Type B pancreatic cell (in vitro differentiated cells): ENCODE measurements at places on chromosomes 3 and 15.

DNA sequence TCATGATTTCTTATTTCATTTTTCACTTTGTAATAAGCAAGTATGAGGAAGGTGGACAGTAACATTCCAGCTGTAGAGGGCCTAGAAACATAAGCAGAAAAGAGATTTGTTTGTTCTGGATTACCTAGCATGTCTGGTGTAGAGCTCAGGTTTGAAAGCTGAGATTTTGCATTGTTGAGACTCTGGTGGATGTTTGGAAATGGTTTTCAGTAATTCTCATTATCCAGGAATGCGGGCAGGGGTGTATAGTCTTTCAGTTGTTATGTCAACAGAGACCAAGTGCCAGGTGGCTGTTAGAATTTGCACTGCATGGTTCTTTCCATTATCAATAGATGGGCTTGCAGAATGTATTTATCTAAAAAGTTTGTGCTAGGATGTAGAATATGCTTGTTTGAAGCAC is 10.9 kb downstream of the GPD1L start:
- DNase-seq = no peak

- DNase-seq = no peak
These were observed 32.9 kb upstream of the LYZL4 start for GRCh38 chr3:42443292-42443691.

DNA sequence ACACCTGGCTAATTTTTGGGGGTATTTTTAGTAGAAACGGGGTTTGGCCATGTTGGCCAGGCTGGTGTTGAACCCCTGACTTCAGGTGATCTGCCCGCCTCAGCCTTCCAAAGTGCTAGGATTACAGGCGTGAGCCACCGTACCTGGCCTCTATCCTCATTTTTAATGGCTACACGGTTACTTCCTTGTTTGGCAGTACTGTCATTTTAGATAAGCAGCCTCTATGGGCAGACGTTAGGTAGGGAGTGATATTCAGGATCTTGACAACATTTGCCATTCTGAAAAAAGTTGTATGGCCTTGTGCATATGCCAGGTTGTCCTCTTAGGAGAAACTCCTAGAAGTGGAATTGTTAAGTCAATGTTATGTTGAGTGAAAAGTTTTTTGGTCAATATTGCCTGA is 141.7 kb downstream of the ITPR1 start:
- no peak for DNase-seq

DNA sequence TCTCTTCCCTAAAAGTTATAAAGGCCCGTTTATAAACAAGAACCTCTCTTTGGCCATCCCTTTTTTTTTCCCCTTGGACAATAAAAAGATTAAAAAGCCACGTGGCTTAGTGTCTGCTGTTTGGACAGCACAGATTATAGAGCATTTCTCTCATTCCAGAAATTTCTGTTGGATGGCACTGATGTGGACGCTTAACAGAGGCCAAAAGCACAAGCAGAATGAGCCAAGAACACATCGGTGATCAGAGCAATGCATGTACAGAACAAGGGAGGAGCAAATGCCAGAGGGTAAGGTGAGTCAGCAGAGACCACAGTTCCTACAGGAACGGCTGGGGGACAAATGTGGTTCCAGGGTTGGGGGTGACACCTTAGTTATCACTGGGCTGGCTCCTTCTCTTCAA is 30.3 kb upstream of the CTNNB1 start:
- no peak for DNase-seq

DNA sequence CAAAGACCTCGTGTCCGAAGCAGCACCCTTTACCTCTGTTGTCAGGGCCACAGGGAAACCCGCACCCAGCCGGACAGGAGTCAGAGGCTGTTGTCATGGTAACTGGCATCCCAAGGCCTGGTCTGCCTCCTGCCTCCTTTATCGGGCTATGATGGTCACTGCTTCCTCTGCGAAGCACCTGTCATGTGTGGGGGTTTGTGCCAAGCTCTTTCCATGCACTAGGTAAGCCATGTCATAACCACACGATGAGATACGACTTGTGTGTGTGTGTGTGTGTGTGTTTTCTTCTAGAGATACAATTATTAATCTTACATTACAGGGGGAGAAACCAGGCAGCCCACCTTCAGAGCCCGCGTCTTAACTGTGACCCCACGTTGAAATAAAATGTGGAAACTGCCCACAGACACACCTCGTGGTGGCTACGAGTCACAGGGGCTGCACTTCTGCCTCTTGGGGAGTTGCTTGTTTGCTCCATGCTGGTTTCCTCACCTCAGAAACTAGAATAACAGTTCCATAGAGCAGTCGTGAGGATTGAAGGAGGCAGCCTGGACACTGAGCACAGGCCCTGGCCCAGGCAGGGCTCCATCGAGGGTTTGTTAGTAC is 18.0 kb downstream of the ZDHHC19 start:
- no peak for DNase-seq

DNA sequence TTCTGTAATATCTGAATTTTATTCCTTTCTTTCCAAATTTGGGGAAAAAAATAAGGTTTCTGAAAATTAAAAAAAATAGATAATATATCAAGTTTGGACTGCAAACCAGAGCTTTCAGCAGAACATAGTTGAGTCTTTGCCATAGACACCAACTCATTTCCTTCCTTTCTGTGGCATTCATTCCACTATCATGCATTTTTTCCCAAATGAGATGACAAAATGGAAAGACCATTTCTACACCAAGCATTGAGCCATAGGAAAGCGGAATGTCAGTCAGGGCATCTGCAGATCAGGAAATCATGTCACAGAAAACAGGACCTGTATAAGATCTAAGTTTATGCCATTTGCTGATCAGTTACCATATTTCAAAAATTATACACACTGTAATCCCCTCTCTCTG is 333.3 kb upstream of the THBS1 start:
- DNase-seq = no peak

- DNase-seq = no peak
These were observed 21.4 kb downstream of the KPNA1 start for GRCh38 chr3:122493296-122493695.

- no peak for DNase-seq
These were observed 841.0 kb downstream of the OTOL1 start for GRCh38 chr3:162337630-162338029.

DNA sequence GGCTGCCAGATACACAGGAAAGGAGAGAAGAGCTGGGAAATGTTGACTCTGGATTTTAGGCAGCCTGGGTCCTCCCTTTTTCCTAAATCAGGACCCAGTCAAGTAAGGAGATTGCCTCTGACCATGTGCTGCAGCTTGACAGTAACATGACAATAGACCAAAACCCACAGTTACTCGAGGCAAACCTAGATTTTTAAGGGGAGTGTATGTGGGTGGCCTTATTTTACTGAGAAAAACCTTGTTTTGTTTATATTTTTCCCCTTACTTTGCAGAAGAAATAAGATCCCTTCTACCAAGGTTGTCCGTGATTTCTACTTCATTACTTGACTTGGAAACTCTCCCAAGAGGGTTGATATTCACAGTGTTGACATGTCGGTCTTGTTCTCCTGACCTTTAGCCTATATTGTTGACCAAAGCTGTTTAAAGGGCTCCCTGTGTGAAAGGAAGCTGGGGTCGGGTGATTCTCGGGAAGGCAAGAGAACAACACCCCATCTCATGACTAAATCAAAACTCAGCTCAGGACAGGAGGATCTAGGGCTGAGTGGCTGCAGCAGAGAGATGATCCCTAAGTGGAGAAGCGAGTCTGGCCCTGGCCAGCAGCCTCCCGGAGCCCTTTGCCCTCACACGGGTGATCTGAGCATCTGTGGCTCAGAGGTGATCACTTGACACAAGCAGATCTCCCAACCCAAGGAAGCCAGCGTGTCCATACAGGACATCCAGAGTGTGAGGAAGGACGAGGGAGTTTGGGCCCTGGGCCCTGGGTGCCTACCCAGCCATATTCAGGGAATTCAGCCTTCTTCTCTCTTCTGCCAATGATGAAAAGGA is 31.0 kb upstream of the SLCO2A1 start:
- DNase-seq = peak; percentile 57

DNA sequence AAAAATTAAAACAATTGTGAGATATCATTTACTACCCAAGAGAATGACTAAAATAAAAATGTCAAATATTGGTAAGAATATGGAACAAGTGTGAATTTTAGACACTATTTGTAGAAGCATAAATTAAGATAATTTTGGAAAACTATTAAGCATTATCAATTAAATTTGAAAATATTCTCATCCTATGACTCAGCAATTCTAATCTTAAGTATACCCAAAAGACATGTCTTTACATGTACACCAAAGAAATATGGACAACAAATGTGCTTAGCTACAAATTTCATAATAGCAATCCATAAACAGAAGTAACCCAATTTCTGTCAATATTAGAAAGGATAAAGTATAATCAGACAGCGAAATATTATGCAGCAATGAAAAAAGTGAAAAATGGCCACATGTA is 1032.2 kb upstream of the SEMA6D start:
- DNase-seq = no peak

- DNase-seq = no peak
These were observed 44.6 kb upstream of the SATB1 start for GRCh38 chr3:18469775-18470174.

DNA sequence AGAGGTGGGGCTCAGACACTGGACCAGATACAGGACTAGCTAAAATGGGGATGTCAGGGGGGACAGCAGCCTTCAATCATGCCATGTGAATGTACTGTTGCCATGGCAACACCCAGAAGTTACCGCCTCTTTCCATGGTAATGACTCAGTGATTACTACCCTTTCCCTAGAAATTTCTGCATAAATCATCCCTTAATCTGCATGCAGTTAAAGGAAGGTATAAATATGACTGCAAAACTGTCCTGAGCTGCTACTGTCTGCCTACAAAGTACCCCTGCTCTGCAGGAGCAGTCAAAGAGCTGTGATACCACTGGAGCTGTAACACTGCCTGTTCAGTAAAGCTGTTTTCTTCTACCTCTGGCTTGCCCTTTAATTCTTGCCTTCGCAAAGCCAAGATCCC is 168.2 kb downstream of the PEAK1 start:
- no peak for DNase-seq

GRCh38 chr3:151709847-151710246 is 23.9 kb upstream of the AADACL2 start:
- DNase-seq = no peak

DNA sequence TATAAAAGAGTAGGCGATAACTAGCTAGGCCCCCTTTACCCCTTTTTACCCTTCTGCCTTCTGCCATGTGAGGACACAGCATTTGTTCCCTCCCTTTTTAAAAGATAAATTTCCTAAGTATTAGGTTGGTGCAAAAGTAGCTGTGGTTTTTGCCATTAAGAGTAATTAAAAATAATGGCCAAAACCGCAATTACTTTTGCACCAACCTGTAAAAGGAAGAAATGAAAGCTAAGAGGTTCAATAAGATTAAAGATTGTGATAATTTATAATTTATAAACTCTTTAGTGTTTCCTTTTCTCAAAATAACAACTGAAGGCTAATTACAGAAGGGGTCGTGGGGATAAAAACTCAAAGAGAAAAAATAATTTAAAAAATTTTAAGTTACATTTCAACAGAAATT is 283.5 kb upstream of the PDZRN3 start:
- no peak for DNase-seq

- DNase-seq = no peak
These were observed 6.2 kb downstream of the PLA2G4D start for GRCh38 chr15:42087926-42088800.

DNA sequence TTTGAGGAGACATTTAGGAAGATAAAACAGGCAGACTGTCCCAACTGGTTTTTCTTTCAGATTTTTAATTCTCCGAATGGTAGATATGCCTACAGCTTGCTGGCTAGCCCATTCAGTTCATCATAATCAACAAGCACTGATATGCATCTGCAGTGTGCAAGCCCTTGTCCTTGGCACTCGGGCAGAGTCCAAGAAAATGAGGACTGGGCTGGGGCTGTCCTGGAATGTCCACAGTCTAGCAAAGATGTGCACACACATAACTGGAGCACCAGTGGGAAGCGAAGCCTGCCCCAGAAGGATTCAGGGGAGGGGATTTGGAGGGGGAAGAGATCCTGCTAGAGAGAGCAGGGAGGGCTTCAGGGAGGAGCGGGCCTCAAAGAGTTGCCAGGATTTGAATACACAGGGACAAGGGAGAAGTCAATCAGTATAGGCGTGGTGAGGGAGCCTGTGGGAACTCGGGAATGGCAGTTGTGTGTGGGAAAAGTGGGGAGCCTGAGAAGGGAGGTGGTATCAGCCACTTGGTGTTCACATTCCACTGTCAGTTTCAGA is 8.7 kb downstream of the FAH start:
- no peak for DNase-seq

- no peak for DNase-seq
These were observed 383.0 kb downstream of the NTRK3 start for GRCh38 chr15:87873516-87873915.

- no peak for DNase-seq
These were observed 186.0 kb downstream of the NLGN1 start for GRCh38 chr3:173583496-173583895.
